ENCODE measurements at places on chromosomes 5 and 9.

DNA sequence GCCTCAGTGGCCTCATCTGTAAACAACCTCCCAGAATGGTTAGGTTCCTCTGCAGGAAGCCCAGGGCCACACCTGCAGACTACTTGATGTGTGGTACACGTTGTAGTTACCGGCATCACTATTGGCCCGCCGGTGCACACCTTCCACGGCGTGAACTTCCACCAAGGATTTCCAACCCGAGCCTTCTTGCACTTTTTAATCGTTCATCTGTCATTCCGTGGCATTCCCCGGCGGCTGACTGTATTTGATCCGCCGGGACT, 5.3 kb upstream of the TRIM41 start:
- peak; percentile 37 for DNase-seq

DNA sequence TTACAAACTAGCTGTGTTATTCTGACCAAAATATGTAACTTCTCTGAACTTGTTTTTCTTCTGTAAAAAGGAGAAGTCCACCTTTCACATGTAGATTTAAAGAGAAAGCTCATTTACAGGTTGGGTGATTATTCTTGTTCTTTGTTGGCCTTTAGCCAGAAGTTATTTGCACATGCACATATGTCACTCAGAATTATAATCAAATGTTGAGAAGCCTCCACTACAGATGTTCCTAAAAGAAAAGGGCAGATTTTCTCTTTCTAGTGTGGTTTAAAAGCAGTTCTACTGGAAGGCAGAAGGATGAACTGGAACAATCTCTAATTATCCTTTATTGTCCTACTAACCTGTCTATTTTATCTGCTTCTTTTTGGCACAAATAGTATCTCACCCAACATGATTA, 209.8 kb upstream of the ELAVL2 start:
- DNase-seq, result no peak

- DNase-seq, result no peak
Observed at GRCh38 chr5:120258123-120258522, 206.0 kb upstream of the PRR16 start.

GRCh38 chr9:114072184-114073140, 5.6 kb downstream of the AMBP start:
- no peak for DNase-seq

DNA sequence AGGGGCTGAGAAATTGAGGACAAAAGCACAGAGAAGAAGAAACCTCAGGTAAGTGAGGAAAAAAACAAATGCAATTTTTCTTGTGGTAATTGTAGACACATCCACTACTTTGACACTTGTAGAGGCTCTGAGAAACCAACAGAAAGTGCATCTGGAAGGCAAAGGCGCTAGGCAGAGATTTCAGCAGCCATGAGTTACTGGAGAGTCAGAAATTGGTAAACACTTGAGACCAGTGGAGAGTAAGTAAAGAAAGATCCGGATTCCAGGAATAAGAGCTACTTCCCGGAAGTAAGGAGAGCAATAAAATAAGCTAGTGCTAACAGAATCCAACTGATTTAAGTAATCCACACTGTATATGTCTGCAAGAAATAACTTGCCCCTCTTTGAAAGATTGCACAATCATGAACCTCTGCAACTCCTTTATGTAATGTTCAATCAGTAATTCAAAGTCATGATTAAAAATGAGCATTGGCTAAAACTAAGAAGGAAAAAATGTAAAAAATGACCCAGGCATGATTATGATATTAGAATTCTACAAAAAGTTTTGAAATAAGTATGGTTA, 382.1 kb downstream of the CDH18 start:
- DNase-seq, result no peak

- no peak for DNase-seq
Observed at GRCh38 chr5:60066502-60066901, 173.0 kb upstream of the PDE4D start.

GRCh38 chr5:149561848-149562247, 10.6 kb upstream of the CSNK1A1 start:
- no peak for DNase-seq

DNA sequence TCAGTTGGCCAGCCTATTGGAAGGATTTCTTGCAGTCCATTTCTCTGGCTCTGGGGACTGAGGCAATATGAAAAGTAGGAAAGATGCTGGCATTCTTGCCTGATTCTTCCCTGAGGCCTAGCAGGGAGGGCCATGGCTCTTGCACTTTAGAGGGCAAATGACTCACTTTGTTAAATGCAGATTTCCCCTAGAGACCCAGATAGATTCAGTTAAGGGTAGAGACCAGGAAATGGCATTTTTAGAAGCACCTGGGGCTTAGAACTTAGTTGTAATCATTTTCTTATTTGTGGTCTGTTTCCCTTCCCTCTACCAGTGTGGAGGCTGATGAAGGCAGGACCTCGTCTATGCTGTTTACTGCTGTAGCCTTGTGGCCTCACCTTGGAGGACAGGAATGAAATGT, 112.8 kb upstream of the NR3C1 start:
- DNase-seq, result no peak

DNA sequence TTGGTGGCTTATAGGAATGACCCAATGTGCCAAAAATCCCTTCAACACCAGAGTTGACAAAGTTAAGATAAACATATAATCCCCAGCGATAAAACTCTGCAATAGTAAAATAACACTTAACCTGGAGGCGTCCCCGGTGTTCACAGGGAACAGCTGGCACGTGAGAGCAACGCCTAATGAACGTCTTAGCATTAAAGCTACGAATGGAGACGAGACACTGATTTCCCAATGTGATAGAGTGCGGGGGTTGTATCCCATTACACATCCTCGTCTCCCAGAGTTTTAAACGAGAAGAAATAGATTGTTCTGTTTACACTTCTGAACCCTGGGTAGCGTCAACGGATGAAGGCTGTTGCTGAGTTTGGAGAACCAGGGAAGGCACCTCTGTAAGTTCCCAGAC, 57.6 kb downstream of the PTCH1 start:
- DNase-seq, result no peak

GRCh38 chr9:106717686-106718085, 145.3 kb upstream of the ZNF462 start:
- DNase-seq, result no peak

GRCh38 chr9:133718563-133719315, 19.4 kb downstream of the SARDH start:
- DNase-seq, result no peak

DNA sequence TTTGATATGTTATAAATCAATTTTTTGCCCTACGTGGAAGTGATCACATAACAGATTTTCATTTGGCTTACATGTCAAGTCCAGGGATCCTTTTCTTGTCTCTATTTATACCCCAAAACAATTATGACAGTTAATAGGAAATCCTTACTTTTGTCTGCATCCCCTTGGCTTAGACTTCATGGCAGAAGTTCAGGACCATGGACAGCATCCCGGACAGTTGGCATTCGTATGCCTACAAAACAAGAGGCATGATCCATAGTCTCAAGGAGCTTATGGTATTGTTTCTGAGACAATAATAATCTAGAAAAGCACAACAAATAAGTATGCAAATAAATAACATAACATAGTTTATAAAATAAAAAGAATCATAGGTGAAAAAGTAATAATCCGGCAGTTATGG, 214.3 kb upstream of the GRIA1 start:
- DNase-seq, result peak; percentile 23

All from activated CD4-positive, alpha-beta T cell treated with anti-CD3 and anti-CD28 coated beads, Interleukin-2, amount 50 U/mL, for 48 hours (primary cell).